ENCODE measurements at places on chromosomes 16 and 17.
A peak's percentile ranks its signal among the peaks of the same experiment; 100 is the strongest.

DNA sequence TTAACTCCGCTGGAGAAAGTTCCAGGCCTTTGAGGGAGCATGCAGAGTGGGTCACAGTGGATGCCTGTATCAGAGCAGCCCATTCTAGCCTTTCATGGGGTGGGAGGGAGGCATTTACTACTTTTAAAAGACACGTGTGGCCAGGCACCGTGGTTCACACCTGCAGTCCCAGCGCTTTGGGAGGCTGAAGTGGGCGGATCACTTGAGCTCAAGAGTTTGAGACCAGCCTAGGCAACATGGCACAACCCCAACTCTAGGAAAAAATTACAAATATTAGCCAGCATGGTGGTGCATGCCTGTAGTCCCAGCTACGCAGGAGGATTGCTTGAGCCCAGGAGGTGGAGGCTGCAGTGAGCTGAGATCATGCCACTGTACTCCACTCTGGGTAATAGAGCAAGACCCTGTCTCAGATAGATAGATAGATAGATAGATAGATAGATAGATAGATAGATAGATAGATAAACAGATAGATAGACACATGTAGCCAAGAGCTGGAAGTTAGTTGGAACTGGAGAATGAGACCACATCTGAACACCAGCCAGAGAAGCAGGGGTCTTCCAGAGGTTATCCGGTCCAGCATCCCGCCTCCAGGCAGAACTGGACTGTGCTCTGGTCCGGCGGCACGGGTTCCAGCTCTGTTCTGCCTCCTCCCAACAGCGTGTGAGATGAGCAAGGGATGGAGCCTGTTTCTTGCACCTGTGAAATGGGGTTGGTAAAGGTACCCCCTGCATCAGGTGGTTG is 3.6 kb downstream of the ADCY7 start:
- no peak for DNase-seq

GRCh38 chr16:57092786-57093411 is 516 bp downstream of the CPNE2 start:
- peak; percentile 22 for DNase-seq

DNA sequence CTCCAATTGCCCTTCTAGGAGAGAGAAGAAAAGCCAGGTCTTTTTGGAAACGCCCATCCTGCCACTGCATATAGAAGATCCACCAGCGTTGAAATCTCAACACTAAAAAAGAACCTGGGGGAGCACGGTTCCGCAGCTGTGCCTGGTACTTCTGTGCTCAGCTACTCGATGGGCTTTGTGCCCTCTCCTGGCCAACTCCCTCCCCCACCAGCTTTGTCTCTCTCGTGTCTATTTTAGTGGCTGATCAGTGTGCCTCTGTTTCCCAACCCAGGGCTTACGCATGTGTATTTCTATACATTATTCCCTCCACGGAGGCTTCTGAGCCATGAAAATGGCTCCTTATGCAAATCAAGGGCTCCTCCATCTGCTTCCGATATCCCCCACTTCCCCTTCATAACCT is 83.5 kb downstream of the RBFOX3 start:
- DNase-seq: no peak

GRCh38 chr16:7124701-7125100 is 207.9 kb upstream of the RBFOX1 start:
- no peak for DNase-seq

- no peak for DNase-seq
Measured at GRCh38 chr16:75529959-75530358, 5.9 kb downstream of the CHST5 start.

DNA sequence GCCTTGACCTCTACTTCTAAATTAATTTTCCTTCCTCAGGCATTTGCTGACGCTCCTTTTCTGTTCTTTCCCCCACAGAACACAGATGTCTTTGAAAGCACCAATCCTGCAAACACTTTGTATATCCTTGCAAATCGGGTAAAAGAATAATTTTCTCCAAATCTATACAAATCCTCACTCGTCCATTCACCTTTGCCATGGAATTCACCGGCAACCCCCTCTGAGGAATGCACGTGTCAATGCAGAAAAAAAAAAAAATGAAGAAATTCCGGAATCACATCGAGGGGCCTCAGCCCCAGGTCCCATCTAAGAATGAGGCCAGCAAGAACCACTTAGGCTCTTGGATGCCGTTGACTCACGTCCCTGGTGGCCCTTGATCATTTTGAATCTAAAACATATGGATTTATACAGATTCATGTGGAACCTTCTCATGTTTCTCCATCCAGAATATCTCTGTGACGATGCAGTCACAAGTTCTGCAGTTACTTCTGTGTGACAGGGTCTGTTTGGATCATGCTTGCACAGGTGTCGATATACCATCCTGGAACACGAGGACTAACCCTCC is 136.9 kb downstream of the RBFOX3 start:
- DNase-seq: no peak

DNA sequence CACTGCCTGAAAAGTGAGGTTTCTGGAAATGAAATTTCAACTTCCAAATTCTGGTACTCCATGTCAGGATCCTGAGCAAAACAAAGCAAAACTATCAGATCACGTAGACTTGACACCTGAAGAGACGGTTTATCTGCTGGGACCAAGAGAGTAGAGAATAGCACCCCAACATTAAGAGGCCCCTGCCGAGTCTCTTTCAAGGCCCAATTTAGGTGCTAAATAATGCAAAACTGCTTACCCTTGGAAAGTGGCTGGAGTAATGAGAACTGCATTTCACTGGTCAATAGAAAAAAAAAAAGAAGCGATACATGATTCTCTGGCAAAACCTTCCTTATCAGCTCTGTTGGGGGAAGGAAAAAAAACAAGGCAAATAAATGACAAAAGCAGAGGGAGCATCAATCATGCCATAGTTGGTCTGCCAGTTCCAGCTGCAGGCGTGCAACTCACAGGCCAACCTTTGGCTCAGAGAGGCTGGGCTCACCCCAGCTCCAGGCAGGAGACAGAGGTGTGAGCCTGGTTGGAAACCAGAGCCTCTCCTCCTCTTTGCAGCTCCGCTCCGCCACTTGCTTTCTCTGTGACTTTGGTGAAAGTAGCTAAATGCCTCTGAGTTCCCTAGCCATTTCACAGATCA is 595.2 kb downstream of the TOX3 start:
- DNase-seq: no peak

- no peak for DNase-seq
Measured at GRCh38 chr16:3859889-3860288, 20.6 kb downstream of the CREBBP start.

- DNase-seq: no peak
Measured at GRCh38 chr16:35140293-35140986, 1681.0 kb downstream of the TP53TG3F start.

- DNase-seq: no peak
Measured at GRCh38 chr17:42463976-42464400, 5.3 kb downstream of the ATP6V0A1 start.

DNA sequence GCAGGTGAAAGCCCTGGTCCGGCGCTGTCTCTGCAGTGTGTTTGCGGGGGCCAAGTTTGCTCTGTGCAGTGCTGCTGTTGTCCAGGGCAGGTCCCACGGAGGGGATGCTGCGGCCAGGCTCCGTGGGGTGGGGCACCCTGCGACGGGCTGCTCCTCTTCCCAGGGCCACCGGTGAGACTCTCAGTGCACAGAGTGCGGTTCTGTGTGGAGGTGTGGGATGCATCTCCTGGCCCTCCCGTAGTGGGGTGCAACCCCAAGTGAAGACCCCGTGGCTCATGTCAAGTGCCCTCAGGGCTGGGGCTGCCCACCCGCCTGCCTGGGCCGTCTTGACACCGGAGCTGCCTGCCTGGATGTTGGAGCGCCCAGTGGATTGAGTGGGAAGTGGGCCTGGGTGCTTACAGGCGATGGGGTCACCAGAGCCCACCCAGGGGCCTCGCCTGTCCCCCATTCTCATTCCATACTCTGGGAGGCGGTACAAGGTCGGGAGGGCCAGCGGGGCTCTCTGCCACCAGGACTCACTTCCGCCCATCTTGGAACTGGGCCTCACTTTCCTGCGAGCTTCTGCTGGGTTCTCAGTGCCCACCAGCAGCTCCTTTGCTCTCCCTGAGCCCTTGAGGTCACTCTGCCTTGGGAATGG is 119.9 kb downstream of the BANP start:
- no peak for DNase-seq

Measured in NCI-H226 (cell line).